Activated CD8-positive, alpha-beta memory T cell treated with anti-CD3 and anti-CD28 coated beads for 4 hours (primary cell): ENCODE measurements at places on chromosomes 6 and 20.

DNA sequence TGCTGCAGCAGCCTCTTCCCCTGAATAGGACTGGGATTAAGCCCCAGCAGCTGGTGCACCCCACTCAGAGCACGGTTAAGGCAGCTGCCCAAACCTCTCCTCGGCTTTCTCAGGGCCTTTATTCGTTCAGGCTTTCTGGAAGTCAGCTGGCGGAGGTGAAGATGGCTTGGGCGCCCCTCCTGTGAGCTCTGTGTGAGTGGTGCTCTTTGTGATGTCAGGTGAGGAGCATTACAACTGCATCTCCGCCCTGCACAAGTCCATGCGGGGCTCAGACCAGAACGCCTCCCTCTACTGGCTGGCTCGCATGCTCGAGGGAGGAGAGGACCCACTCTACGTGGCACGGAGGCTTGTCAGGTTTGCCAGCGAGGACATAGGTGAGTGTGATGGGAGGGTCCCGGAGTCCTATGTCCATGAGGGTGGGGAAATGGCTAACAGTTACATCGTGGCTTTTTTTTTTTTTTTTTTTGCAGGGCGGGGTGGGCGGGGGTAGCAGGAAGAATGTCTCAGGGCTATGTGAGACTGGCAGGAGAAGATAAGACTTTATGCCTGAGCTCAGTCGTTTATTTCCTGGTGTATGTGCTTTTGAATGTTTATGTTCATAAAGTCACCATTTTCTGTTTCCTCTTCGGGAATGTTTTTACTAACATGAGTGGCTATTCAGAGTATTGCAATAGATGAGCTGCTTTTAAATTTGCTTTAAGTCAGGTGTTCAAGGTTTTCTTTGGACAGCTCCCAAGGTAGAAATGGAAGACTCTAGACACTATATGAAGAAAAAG, 18.2 kb downstream of the WRNIP1 start:
- no peak for DNase-seq

DNA sequence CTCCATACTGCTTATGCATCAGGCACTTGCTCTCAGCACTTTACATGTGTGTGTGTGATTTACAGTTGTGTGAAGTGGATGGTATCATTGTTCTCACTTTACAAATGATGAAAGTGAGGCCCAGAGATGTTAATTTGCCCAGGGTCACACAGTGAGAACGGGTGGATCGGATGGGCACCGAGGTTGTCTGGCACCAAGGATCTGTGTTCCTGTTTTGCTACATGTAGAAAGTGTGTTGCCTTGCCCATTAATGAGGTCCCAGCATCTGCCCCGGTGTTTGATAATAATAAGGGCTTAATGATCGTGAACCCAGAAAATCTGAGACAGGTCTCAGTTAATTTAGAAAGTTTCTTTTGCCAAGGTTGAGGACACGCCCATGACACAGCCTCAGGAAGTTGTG, 216.1 kb upstream of the QKI start:
- no peak for DNase-seq

DNA sequence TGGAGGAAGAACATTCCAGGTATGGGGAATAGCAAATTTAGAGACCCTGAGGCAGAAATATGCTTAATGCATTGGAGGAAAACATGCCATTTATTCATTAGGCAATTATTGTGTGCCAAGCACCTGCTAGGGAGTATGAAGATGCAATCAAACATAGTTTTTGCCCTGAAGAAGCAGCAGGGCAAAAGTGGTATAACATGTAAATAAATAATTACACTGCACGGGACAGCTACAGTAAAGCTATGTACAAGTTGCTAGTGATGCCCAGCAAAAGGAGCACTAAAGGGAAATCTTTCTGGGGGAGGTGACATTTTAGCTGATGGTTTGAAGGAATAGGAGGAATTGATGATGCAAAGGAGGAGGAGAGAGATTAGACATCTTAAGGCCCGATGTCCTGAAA, 624 bp upstream of the TJAP1 start:
- DNase-seq = no peak

DNA sequence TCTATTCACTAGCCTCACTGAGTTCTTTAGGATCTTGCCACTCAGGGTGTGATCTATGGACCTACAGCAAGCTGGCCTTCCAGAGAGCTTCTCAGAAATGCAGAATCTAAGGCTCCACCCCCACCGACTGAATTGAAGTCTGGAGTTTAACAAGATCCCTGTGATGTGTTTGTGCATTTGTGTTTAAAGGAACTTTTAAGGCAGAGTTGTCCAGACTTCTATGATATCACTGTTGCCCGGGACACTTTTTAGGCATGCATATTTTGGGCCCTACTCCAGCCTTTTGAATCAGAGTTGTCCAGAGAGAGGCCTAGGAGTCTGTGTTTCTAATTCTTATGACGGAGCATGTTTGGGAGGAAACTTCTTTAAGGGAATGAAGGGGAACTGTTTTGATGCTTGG, 232.3 kb downstream of the QKI start:
- DNase-seq = no peak

- DNase-seq = no peak
These were observed 173.2 kb upstream of the FOXA2 start for GRCh38 chr20:22757424-22758183.
